ENCODE measurements at places on chromosomes 12 and 14. TPM values are rescaled to one million over a fixed set of nuclear protein-coding genes. Genes with fewer than 3 reads are reported as not detected.

- H3K4me1 ChIP-seq = peaks cover 2% of the 10 kb centered on the region
- no peaks in the 10 kb centered on the region for H3K36me3 ChIP-seq
- DNase-seq = no peak
- no peak overlapping the region for H3K4me3 ChIP-seq
- peaks cover 46% of the 10 kb centered on the region for H3K27me3 ChIP-seq
Measured at GRCh38 chr12:130715150-130715997, 725 bp downstream of the RIMBP2 start.

- H3K4me1 ChIP-seq = no peaks in the 10 kb centered on the region
- peaks cover 16% of the 10 kb centered on the region for H3K27me3 ChIP-seq
- no peak overlapping the region for H3K27ac ChIP-seq
- DNase-seq = no peak
- no peak overlapping the region for H3K4me3 ChIP-seq
Measured at GRCh38 chr14:101072945-101073597, 169.5 kb upstream of the RTL1 start.

- peaks cover 27% of the 10 kb centered on the region for H3K36me3 ChIP-seq
- H3K27me3 ChIP-seq = no peaks in the 10 kb centered on the region
- DNase-seq = no peak
- peaks cover 29% of the 10 kb centered on the region for H3K4me1 ChIP-seq
- H3K27ac ChIP-seq = no peak overlapping the region
- no peak overlapping the region for H3K4me3 ChIP-seq
Measured at GRCh38 chr14:77579780-77580179, 36.7 kb downstream of the SPTLC2 start.

- H3K27ac ChIP-seq = no peak overlapping the region
- no peak overlapping the region for H3K4me3 ChIP-seq
- H3K4me1 ChIP-seq = peaks cover 41% of the 10 kb centered on the region
- H3K36me3 ChIP-seq = peaks cover 3% of the 10 kb centered on the region
Measured at GRCh38 chr12:116053479-116054200, 223.9 kb downstream of the MED13L start.

DNA sequence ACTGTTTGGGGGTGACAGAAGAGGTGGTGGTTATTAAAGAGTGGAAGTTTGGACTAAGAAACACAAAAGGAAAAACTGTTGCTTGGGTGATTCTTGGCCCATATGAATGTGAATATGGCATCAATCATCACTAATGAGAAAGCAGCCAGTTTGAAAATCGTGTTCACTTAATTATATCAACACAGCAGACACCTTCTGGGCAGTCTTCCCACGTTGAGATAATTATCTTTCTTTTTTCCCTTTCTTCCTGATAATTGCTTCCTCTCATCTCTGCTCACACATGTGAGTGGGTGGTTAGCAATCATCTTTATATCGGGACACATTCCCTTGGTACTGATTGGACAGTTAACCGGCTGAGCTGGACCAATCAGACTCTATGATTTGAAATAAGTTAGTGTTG, 539.7 kb downstream of the AACS start:
- no peaks in the 10 kb centered on the region for H3K36me3 ChIP-seq
- DNase-seq = no peak
- no peaks in the 10 kb centered on the region for H3K4me1 ChIP-seq
- H3K27ac ChIP-seq = no peak overlapping the region
- no peaks in the 10 kb centered on the region for H3K27me3 ChIP-seq

- H3K4me3 ChIP-seq = no peak overlapping the region
- no peaks in the 10 kb centered on the region for H3K27me3 ChIP-seq
- no peak for DNase-seq
- H3K36me3 ChIP-seq = peaks cover 4% of the 10 kb centered on the region
- no peak overlapping the region for H3K27ac ChIP-seq
- H3K4me1 ChIP-seq = peaks cover 30% of the 10 kb centered on the region
Measured at GRCh38 chr14:71472356-71473340, 459.6 kb upstream of the RGS6 start.

DERA gene
- total RNA-seq = 31.3 TPM

- peaks cover 7% of the 10 kb centered on the region for H3K4me1 ChIP-seq
- peaks cover 39% of the 10 kb centered on the region for H3K27me3 ChIP-seq
- H3K27ac ChIP-seq = no peak overlapping the region
- DNase-seq = no peak
Measured at GRCh38 chr12:62659453-62660295, 193.0 kb downstream of the MON2 start.

DNA sequence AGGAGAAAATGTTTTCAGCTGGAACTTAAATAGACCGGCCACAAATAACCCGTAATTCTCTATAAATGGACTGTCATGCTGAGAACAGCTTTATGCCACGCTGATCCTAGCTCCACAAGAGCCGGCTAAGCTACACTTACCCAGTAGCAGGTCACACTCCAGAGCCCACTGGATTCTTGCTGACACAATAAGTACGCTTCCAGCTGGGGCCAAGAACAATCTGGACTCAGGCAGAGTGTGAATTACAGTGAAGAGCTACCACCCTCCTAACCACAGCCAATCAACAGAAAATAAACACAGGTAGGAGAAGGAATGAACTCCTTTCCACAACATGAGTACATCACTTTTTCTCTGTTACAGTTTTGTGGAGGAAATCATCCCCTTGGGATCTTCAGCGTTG, 531.3 kb downstream of the GALC start:
- H3K4me3 ChIP-seq = no peak overlapping the region
- no peak overlapping the region for H3K27ac ChIP-seq
- no peaks in the 10 kb centered on the region for H3K27me3 ChIP-seq

DNA sequence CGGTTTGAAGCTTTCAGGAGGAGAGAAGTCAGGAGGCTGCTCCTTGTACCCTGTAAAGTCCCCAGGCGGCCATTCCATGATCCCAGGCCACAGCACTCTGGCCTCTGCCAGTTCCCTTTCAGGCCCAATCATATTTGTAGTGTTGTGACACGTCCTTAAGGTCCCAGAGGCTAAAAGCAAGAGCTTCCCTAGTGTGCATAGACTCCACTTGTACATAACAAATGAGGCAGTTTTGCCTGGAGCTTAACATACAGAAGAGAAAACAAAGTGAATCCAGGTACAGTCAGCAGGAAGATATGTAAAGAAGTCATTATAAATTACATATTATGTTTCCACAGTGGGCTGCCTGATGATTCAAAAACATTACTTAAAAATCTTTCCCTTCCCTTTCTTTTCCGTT, 81.1 kb upstream of the RPH3A start:
- no peak for DNase-seq
- peaks cover 4% of the 10 kb centered on the region for H3K4me1 ChIP-seq
- no peaks in the 10 kb centered on the region for H3K27me3 ChIP-seq
- H3K27ac ChIP-seq = no peak overlapping the region

DNA sequence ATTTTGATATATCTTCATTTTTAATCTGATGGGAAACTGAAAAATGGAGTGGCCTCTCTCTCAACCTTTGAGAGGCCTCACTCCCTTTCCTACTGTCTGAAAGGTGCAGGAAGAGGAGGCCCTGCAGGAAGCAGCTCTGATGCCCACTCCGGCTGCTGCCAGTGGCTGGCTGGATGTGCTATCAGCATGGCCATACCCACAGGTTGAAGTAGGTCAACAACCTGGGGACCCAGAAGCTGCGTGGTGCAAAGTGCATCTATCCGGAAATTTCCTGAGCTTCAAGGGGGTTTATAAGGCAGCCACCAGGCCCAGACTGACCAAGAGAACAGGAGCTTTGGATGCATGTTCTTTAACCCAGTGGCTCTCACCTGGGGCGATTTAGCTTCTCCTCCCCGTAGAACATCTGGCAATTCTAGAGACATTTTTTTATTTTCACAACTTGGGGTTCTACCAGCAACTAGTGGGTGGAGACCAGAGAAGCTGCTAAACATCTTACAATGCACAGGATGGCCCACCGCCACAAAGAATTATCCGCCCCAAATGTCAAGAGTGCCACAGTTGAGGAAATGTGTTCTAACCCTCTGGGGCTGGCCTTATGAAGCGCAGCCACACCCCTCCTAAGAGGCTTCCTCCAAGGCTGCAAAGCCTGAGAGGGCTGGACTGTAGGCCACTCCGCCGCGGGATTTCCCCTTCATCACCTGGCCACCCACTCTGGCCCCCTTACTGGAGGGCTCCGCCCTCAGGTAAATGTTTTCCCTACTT, 8.2 kb upstream of the BATF start:
- H3K36me3 ChIP-seq = peaks cover 15% of the 10 kb centered on the region
- H3K4me3 ChIP-seq = no peak overlapping the region
- H3K27ac ChIP-seq = no peak overlapping the region
- H3K4me1 ChIP-seq = peaks cover 24% of the 10 kb centered on the region

- peaks cover 14% of the 10 kb centered on the region for H3K4me1 ChIP-seq
- no peaks in the 10 kb centered on the region for H3K27me3 ChIP-seq
Measured at GRCh38 chr12:132546647-132547046, 56.7 kb downstream of the FBRSL1 start.

- no peaks in the 10 kb centered on the region for H3K36me3 ChIP-seq
- no peak overlapping the region for H3K4me3 ChIP-seq
- H3K27ac ChIP-seq = peak overlapping the region; percentile 27
- peaks cover 17% of the 10 kb centered on the region for H3K4me1 ChIP-seq
- no peak for DNase-seq
Measured at GRCh38 chr14:65255029-65255545, 152.8 kb upstream of the MAX start.

GRCh38 chr12:102965281-102966155, 8.0 kb downstream of the ASCL1 start:
- peaks cover 4% of the 10 kb centered on the region for H3K36me3 ChIP-seq
- DNase-seq = no peak
- H3K27ac ChIP-seq = no peak overlapping the region

DNA sequence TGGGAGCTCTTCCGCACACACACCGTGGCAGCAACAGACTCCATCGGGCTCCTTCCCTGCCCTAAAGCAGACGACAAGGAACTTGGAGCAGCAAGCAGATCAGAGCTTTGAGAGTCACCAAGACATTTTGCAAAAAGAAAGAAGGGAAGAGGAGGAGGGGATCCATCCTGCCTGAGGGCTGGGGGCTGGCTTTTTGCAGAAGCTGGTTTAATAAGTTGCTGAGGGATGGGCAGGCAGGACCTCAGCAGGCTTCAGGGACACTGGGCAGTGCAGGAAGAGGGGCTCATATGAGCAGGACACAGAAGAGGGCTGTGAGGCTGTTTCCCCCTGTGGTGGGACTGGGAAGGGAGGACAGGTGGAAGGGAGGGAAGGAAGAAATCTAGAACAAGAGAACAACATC, 133.4 kb upstream of the GSC start:
- H3K4me1 ChIP-seq = no peaks in the 10 kb centered on the region
- no peak for DNase-seq
- H3K27ac ChIP-seq = no peak overlapping the region
- no peak overlapping the region for H3K4me3 ChIP-seq

RNASE3 gene
- not detected for total RNA-seq

DNA sequence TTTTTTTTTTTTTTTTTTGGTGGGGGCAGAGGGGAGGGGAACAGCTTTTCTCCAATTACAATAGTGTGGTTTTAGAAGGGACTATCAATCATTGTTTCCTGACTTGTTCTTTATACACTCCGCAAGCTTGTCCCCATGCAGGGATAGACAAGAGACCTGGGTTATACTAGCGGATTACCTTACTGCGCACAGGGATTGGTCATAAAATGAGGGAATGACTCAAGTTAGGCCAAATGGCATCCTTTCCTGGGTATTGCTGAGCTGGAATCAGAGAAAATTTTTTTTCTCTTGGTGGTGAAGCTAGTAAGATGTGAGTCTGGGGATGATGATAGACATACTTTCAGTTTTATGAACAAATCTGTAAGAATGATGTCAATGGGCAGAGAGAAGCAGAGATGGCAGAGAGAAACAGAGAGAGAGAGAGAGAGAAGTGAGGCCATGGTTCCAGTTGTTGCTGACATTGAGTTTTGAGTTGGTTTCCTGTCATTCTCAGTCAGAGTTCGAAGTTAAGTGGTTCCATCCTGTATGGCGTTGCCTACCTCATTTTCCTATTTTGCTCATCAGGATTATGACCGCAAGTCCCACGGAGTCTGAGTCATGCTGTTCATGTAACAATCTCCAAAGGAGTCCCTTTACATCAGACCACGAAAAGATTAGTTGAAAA, 59.1 kb upstream of the OTOGL start:
- H3K27ac ChIP-seq = no peak overlapping the region
- DNase-seq = no peak

- H3K36me3 ChIP-seq = no peaks in the 10 kb centered on the region
- no peak overlapping the region for H3K27ac ChIP-seq
- no peak overlapping the region for H3K4me3 ChIP-seq
- H3K4me1 ChIP-seq = no peaks in the 10 kb centered on the region
- no peaks in the 10 kb centered on the region for H3K27me3 ChIP-seq
Measured at GRCh38 chr14:84042992-84043391, 1487.0 kb upstream of the FLRT2 start.

PLEKHD1 gene
- total RNA-seq = 0.15 TPM

- DNase-seq = no peak
- no peaks in the 10 kb centered on the region for H3K36me3 ChIP-seq
- no peaks in the 10 kb centered on the region for H3K4me1 ChIP-seq
- H3K27ac ChIP-seq = no peak overlapping the region
Measured at GRCh38 chr12:8629486-8630033, 16.9 kb upstream of the AICDA start.

- no peak for DNase-seq
- no peak overlapping the region for H3K27ac ChIP-seq
- H3K4me1 ChIP-seq = no peaks in the 10 kb centered on the region
- H3K27me3 ChIP-seq = peaks cover 11% of the 10 kb centered on the region
- no peak overlapping the region for H3K4me3 ChIP-seq
Measured at GRCh38 chr12:90978117-90978770, 23.3 kb upstream of the CCER1 start.

PTHLH gene
- total RNA-seq = not detected

DNA sequence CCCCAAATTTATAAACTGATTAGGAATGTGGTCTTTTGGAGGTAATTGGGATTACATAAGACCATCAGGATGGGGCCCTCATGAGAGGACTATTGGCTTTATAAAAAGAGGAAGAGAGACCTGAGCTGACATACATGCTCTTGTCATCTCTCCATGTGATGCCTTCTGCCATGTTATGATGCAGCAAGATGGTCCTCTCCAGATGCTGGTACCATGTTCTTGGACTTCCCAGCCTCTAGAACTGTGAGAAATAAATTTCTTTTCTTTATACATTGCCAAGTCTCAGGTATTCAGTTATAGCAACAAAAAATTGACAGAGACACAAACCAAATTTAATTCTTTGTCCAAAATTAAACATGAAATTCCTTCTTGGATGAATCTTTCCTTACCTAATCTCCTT, 92.9 kb downstream of the EFCAB11 start:
- peaks cover 7% of the 10 kb centered on the region for H3K27me3 ChIP-seq
- no peaks in the 10 kb centered on the region for H3K36me3 ChIP-seq
- no peak for DNase-seq
- H3K4me3 ChIP-seq = no peak overlapping the region

GRCh38 chr12:109726511-109727038, 12.9 kb downstream of the FAM222A start:
- no peaks in the 10 kb centered on the region for H3K27me3 ChIP-seq
- H3K4me1 ChIP-seq = no peaks in the 10 kb centered on the region
- no peak overlapping the region for H3K4me3 ChIP-seq
- DNase-seq = no peak

DNA sequence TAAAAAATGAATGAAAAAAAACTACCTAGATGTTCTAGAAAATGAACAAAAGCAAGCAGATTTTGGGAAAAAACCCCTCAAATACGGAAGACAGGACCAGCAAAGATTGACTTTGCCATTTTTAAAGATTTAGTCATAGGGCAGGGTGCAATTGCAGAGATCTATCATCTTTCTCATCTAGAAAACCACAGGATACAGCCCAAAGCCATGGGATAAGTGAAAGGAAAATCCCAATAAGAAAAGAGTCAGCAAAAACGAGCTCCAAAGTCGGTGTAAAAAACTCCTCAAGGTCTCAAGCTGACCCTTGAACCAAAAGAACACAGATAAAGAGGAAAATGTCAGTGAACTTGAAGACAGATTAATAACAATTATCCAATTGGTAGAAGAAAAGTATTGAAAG, 28.0 kb downstream of the CEP290 start:
- no peak for DNase-seq
- peaks cover 16% of the 10 kb centered on the region for H3K36me3 ChIP-seq
- no peaks in the 10 kb centered on the region for H3K27me3 ChIP-seq
- H3K4me1 ChIP-seq = peaks cover 2% of the 10 kb centered on the region
- H3K4me3 ChIP-seq = no peak overlapping the region

Measured in activated CD4-positive, alpha-beta T cell treated with anti-CD3 and anti-CD28 coated beads, Interleukin-2, amount 10 ng/mL, durations not matched to agents 7 days and 5 days (primary cell).